ENCODE measurements at places on chromosomes 2 and 18.

DNA sequence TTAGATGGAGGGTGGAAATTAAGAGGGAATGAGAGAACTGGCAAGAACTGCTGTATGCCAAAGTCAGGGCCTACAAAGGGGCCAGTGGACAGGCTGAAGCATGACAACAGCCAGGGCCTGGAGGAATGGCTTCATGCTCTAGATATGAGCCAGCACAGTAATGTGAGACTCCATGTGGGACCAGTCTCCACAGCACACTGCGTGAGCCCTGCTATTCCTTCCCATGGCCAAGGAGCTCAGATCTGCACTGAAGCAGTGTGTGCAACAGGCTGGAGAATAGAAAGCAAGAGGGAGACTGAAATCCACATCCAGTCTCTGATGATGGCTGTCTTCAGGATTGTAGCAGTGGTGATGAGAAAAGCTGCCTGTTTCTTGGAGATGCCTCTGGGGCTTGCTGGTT, 162.8 kb downstream of the TPGS2 start:
- no peak for DNase-seq

GRCh38 chr18:79095216-79095615, 26.0 kb downstream of the ATP9B start:
- no peak for DNase-seq

DNA sequence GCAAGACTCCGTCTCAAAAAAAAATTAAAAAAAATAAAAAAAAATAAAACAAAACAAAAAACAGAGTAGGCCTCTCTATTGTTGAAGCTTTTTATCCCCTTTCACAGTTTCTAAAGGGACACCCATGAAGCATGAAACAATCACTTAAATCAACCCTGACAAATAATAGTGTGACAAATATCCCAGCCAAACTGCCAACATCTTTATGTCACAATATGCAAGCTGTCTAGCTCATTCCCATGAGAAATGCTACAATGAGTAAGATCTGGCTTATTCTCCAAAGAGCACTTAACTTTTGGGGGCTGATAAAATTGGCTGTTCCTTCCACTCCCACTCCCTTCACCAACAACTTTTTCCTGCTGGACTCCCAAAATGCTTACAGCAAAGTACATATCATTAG, 21.7 kb upstream of the ABCA12 start:
- no peak for DNase-seq

GRCh38 chr18:51153659-51154371, 43.7 kb downstream of the MEX3C start:
- DNase-seq = no peak

DNA sequence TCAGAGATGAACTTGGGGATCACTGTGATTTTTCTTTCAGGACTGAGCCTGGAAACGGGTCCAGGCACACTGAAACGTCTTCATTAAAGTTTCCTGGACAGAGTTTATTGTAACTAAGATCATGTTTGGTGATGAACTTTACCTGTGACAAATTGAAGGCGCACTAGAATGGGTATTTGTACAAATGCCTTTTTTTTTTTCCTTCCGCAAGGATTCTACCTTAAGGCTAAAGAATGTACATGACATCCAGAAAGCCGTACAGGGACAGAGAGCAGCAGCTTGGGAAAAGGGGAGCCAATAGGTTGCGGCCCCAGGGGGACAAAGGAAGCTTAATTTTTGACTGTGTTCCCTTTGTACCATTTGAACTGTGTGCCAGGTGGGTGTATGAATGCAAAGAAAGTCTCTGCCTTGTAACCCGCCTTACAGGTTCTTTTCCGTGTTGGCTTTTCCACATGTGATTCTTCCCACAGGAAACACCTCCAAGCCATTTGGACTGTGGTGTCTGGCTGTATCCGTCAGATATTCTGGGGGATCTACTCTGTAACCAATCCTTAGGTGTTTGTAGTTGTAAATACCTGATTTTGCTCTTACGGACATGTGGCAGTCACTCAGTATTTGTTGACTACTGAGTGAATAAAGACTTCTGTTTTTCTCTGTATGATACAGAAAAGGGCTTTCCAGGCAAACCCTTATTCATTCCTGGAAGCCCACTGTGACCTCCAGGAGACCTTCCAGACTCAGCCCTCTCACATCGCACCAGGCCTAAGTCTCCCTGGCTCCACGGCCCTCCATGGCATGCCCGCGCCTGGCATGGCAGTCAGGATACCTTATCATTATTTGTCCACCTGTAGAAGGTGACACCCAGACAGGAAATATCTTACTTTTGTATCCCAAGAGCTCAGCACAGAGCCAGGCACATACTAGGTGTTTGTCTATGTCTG, 1.1 kb downstream of the LRRFIP1 start:
- no peak for DNase-seq

DNA sequence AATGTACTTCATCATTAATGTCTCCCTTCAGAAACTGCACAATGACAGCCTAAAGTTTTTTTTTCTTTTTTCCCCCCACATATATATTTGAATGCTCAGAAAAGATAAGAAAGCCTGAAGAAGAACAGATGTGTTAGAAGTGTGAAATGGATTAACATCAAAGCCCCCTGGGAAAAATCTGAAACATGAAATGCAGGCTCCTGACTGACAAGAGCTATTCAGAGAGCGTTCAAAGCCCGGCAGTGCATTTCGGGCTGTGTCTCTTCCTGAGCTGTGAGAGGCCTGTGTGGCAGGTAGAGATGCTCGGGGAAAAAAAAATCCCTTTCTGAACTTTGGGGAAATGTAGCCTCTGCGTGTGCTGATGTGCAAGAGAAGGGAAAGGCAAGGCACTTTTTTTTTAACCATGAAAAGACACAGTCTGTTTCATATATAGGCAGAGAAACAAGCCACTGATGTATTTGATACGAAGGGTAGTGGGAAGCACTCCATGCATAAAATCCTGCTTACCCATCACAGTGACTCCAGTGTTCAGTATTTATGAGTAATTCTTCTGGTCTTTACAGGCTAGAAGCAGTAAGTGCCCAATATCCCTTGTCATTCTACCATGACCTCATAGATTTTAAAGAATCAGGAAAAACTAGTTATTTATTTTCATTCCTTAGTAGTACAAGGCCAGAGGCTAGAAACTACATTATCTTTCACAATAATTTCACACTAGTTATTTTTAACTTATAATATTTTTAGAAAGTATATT, 1574.2 kb upstream of the PIK3C3 start:
- DNase-seq = peak; percentile 1

DNA sequence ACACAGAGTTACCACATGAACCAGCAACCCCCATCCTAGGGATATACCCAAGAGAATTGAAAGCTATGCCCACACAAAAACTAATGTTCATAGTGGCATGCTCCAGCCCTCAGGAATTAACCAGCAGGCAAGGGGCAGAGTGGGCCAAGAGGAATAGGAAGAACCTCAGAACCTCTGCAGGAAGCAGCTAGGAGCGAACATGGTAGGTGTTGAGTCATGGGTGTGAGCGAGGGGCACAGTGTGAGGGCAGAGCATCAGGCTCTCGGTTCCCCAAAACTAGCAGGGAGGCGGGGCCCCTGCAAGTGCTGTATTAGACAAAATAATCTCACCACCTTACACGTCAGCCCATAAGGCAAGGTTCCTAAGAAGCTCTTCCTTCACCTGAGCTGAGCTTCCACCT, 5.6 kb upstream of the RUFY4 start:
- no peak for DNase-seq

Data from choroid plexus epithelial cell (primary cell).